Midbrain (tissue), 1 donor: ENCODE measurements at places on chromosomes 5 and 9.

GRCh38 chr5:27516437-27516836 lies 478.1 kb upstream of the CDH9 start:
- no peak for DNase-seq

DNA sequence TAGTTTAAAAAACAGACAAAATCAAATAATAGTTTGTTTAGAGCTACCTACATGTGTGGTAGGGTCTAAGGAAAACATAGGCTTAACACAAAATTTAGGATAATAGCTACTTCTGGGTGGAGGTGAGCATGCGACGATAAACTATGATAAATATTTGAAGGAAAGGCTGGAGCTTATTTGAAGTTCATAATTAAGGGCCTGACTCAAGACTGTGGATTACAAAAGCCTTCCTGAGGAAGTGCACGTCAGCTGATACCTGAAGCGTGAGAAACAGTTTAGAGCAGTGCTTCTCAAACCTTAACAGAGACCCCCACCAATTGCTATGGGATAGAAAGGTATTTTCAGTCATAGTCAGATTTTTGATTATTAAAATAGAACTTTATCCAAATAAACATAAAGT lies 20.4 kb upstream of the UBLCP1 start:
- DNase-seq, result no peak

GRCh38 chr9:86731511-86732063 lies 215.7 kb downstream of the GAS1 start:
- no peak for DNase-seq

DNA sequence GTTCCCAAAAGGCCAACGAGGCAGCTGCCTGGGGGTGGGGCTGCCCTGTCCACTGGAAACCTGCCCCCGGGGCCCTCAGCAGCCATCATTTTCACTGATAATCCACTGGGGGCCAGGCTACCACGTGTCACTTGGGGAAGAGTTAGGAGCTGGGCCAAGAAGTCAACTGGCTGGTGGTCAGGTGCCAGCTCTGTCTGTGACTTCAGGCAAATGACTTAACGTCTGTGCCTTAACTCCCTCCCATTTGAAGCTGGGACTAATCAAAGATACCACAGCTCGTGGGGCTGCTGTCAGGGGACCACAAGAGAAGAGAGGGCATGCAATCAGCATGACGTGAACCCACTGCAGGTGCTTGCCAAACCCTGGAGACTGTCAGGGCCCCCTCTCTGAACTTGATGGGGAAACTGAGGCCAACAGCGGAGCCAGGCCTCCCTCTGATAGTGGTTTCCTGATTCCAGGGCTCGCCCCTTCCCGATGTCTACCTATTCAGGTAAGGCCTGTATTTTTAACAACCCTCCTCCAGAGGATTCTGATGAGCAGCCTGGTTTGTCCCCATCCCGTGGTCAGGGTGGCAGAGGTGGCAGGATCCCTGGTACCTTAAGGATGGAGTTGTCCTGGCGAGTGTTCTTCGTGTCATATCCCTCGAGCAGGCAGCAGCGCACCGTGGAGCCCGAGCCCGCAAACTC lies 12.3 kb upstream of the DPM2 start:
- peak; percentile 71 for DNase-seq

- no peak for DNase-seq
Observed at GRCh38 chr9:99181621-99182020, 40.1 kb downstream of the ALG2 start.

GRCh38 chr5:83050723-83051340 lies 26.4 kb downstream of the TMEM167A start:
- no peak for DNase-seq

GRCh38 chr5:56951126-56951945 lies 587 bp downstream of the MIER3 start:
- DNase-seq, result peak; percentile 41

DNA sequence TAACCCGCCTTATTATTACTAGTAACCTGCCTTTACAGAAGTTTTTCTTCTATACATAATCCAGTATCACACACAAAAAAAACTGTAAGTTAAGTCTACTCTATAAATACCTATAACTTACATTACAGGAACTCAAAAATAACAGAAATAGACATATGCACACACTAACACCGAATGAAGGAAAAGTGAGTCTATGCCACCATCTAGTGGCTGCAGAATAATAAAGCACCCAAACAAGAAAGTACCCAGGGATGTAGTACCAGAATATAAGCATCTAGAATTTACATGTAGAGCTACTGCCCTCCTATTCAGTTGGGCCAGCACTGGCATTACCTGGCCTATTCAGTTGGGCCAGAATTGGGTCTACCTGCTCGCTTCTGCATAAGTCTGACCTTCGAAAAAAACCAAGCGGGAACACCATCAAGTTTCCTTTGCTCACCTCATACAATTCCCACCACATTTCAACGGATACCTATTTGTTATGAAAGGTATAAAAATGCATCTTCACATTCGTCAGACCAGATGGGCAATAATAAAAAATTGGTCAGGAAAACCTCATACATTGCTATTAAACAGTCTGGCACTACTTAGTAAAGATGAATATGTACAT lies 4.0 kb upstream of the NIPSNAP3A start:
- DNase-seq, result peak; percentile 78

DNA sequence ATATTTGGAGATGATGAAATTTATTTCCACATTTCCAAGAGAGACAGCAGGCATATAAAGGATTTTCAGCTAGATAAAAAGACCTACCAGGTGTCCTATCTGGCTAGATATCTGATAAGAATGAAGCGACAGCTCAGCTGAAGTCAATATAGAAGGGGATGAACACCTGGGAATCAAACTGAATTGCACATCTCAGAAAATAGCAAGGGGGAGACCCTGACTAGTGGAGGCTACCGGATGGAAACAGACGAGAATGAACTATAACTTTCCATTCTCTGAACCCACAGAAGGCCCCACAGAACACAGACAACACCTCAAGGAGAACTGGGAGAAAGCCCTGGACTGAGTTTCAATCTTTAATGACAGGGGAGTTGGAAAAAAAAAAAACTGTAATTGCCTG lies 51.1 kb downstream of the CPLANE1 start:
- DNase-seq, result no peak

DNA sequence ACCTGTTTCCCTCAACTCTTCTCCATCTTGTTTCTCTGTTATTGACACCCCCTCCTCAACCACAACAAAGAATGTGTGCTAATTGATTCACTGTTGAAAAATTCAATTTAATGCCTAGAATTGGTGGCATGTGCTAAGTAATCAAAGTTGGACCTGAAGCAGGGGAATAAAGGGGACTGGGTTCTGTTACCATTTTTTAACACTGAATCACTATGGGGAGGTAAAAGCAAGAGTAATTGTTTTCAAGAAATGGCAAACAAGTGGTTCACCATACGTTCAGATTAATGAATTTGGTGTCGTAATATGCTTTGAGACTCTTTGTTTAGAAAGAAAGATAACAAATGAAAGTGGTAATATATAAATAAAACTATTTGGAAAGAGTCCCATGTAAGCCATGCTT lies 17.0 kb upstream of the SSBP2 start:
- DNase-seq, result no peak

DNA sequence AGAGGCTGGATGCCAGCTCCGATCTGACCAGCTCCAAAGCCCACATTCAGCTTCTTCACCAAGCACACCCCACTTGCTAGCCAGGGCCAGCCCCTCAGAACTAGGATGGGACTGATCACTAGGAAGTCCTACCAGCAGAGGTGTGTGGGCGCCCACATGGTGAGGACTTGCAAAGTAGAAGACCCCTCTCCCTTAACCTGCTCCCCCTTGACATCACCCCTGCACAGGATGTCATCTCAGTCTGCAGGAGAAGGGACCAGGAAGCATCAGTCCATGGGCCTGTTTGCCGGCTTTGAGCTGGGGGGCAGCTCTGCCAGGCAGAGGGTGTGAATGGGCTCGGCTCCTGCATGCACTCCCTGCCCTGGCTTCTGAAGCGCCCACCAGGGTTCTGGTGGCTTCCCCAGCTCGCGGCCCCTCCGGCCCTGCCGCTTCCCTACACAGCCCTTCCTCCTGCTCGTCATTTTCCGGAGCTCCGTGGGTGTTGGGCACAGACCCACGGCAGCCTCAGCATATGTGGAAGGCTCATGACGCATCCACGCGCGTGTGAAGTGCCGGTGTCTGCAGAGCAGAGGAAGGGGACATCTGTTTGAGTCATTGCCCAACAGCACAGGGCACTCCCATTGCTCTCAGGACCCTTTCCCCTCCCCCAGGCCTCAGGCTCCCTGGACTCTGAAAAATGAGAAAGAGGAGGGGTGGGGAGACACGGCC lies 3.7 kb upstream of the FAM78A start:
- no peak for DNase-seq

- no peak for DNase-seq
Observed at GRCh38 chr5:143019614-143020515, 249.7 kb downstream of the ARHGAP26 start.

DNA sequence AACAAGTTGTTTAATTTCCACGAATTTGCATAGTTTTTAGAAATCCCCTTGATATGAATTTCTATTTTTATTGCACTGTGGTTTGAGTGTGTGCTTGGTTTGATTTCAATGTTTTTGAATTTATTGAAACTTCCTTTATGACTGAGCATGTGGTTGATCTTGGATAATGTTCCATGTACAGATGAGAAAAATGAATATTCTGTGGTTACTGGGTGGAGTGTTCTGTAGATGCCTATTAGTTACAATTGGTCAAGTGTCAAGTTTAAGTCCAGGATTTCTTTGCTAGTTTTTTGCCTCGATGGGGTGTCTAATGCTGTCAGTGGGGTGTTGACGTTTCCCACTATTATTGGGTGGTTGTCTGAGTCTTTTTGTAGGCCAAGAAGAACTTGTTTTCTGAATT lies 319.5 kb upstream of the ACTBL2 start:
- no peak for DNase-seq

DNA sequence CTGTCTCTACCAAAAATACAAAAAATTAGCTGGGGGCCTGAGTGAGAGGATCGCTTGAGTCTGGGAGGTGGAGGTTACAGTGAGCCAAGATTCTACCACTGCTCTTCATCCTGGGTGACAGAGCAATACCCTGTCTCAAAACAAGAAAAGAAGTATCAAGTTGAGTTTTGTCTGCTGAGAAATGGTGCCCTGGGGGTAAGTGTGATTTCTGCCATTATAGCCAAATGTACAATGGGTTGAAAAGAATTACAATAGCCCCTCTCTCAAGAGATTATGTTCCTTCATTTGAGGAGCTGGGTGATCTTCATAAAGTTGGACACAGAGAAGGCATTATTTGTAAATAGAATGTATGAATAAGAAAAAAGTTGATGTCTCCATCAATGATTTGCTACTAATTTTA lies 189.4 kb downstream of the GOLPH3 start:
- no peak for DNase-seq

- DNase-seq, result peak; percentile 83
Observed at GRCh38 chr5:67209141-67209771, 12.7 kb upstream of the CD180 start.

- peak; percentile 54 for DNase-seq
Observed at GRCh38 chr5:90473396-90474234, 956 bp downstream of the MBLAC2 start.

DNA sequence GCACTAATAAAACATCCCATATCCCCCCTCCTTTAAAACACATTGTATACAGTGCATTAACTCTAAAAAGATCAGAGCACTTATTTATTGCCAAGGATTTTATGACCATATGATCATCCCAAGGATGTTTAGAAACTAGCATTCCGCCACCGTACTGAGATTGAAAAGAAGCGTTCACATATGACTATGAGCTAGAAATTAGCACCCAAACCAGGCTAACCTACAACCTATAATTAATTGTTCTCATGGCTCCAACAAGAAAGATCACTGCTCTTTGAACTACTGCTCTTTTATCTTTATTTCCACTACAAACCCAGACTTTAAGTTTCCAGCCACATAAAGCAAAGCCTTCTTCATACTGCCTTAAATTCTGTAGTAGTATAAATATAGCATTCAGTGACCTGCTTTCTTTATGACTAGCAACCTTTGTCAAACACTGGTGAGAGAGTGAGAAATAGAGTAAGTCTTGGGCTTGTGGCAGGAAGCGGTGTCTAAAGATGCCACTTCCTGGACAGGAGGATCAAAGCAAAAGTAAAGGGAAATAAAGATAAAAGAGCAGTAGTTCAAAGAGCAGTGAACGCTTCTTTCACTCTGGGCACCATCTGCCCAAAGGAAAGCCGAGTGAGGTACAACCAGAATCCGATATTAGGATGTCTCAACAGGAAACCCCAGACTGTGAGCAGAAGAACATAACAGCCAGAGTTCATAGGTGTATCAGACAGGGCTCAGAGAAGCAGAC lies 151.1 kb upstream of the ERCC6L2 start:
- DNase-seq, result no peak

GRCh38 chr9:26750162-26750561 lies 142.4 kb downstream of the CAAP1 start:
- no peak for DNase-seq

DNA sequence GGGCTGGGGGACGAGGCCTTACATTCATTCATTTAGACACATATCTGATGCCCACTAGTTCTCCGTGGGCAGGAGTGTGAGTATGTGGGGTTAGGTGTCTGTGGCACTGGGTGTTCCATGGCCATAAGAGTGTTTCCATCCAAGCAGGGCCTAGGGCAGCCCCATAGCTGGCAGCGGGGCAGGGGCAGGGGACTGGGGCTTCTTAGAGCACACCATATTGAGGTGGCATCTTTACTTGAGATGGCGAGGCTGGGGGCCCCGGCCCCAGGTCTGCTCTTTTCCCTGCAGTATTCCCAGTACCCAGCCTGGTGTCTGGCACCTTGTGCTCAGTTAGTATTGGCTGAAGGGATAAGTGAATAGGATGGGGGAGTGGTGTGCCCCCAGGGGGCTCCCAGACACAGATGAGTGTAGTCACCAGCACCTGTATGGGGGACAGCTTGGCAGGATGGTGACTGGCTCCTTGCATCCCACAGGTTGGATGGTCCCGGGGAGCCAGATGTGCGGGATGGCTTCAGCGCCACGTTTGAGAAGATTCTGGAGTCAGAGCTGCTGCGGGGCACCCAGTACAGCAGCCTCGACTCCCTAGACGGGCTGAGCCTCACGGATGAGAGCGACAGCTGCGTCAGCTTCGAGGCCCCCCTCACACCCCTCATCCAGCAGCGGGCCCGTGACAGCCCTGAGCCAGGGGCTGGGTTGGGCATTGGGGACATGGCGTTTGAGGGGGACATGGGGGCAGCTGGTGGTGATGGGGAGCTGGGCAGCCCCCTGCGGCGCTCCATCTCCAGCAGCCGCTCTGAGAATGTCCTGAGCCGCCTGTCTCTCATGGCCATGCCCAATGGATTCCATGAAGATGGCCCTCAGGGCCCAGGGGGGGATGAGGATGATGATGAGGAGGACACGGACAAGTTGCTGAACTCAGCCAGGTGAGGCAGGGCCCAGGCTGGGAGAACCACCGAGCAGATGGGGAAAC lies 17.5 kb downstream of the PSD2 start:
- DNase-seq, result no peak

DNA sequence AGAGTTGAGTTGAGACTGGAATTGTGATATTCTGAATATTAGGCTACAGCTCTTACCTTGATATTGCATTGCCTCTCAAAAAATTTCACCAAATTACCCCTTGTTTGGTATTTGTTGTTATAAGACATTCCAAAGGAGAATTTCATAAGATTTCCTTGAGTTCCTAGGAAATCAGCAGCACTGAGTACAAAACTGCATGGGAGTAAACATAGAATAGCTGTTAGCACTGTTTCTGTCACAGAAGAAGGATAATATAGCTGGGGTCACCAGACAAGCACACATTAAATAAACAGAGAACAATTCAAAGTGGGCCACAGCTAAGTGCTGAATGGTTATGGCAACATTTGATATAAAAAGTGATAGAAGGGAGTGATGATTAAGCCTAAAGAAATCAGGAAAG lies 724.3 kb downstream of the PRELID2 start:
- no peak for DNase-seq
